ENCODE measurements at places on chromosomes 16 and 17.

GRCh38 chr17:50797135-50797810 is 30.0 kb upstream of the ANKRD40CL start:
- DNase-seq = no peak

- no peak for DNase-seq
These were observed 25.8 kb downstream of the SOX8 start for GRCh38 chr16:1007284-1007850.

DNA sequence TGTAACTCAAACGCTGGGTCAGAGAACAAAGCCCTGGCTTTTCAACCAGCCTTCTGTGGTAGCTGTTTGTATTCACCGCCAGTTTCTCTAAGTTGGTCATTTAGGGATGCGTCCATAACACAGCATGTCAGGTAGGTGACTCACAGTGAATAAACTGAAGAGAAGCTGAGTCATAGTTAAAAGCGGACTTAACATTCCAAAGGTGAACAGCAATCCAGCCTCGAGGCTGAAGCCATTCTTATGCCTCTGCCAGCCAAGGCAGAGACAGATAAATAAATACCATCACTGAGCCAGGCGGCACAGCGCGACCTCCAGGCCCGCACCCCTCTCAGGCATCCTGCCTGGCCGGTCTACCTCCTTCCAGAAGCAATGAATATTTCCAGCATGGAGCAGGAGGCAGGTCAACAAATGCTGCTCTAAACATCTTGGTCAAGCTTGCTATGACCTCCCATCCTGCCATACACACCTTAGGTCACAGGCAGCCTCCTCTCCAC is 12.4 kb upstream of the CACNG4 start:
- DNase-seq = no peak

DNA sequence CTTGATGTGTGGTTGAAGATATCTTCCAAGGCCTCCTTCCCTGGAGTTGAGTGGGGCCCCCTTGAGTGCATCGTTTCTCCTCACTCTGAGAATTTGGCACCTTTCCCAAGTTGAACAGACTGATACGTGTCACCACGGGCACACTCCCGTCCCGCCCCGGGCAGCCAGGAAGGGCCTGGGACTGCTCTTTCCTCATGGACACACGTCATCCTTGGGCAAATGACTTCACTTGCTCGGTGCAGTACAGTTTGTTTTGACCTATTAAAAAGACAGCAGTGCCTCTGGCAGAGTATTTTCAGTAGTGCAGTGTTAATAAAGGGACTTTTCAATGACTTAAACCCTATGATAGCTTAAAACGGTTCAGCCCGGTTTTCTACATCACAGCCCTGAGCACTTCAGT is 59.9 kb downstream of the SEC14L1 start:
- DNase-seq = no peak

GRCh38 chr17:71413935-71414334 is 706.9 kb upstream of the SOX9 start:
- no peak for DNase-seq

- no peak for DNase-seq
These were observed 126.6 kb downstream of the SOCS1 start for GRCh38 chr16:11129378-11129781.

All from stimulated activated CD8-positive, alpha-beta memory T cell treated with anti-CD3 and anti-CD28 coated beads, Interleukin-15, amount 100 ng/mL, for 4 hours (primary cell).